ENCODE measurements at places on chromosomes 5 and 9.

GRCh38 chr9:121122246-121123032 lies 47.7 kb downstream of the CNTRL start:
- peak; percentile 29 for DNase-seq

DNA sequence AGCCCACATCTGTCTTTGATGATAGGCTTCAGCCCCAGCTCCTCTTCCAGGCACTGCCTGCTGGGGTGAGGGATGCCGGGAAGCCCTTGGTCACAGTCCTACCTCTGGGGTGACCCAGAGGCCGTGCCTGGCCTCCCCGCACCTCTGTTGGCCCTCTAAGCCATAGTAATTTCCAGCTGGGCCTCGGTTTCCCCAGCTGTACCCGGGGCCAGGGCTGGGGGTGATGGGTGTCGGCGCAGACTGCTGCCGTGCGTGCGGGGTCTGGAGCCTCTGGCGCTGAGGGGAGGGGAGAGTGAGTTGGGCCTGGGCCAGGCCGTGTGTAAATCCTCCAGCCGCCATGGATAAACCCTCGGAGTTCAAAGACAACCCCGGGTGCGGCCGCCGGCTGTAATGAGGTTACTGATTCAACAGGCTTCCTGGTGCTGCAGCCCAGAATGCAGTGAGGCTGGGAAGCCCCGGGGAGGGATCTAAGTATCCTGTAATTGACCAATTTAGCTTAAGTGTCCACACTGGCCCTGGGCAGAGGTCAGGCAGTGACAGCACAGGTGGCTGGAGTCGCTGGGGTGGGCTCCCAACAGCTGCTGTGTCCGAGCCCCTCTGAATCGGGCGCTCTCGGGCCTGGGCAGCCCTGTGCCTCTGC lies 7.1 kb downstream of the RXRA start:
- DNase-seq, result no peak

GRCh38 chr5:2656206-2656605 lies 95.3 kb downstream of the IRX2 start:
- DNase-seq, result no peak

GRCh38 chr5:178116143-178116885 lies 3.0 kb downstream of the N4BP3 start:
- DNase-seq, result peak; percentile 79

DNA sequence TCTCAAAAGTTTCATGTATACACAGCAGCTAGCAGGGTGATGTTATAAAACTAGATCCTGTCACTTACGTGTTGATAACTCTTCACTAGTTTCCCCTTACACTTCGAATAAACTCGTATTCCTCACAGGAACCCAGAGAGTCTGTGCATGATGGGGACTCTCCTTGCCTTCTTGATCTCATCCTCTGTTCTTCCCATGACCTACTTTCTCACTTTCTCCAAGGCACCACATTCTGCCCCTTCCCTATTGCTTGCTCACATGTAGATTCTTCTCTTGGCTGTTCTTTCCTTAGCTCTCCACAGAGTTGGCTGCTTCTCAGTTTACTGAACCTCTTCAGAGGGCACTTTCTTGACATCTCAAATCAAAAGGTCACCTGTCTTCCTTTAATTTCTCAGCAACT lies 1.2 kb upstream of the AOPEP start:
- DNase-seq, result no peak

DNA sequence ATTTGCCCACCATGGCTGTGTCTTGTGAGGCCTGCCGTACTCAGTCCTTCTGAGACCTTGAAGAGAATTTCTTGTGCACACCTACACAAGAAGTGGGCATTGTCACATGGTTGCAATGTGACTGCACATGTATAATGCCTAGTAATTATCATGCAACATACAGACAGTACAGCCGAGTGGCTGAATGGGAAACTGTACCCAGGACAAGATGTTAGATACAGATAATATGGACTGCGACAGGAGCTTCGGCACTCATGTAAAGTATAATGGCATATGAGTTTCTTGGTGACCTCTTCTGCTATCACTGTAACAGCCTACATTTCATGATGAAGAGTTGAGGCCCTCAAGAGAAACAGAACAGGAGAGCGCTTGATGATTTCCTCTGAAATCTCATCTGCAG lies 4.8 kb upstream of the PRKACG start:
- no peak for DNase-seq

DNA sequence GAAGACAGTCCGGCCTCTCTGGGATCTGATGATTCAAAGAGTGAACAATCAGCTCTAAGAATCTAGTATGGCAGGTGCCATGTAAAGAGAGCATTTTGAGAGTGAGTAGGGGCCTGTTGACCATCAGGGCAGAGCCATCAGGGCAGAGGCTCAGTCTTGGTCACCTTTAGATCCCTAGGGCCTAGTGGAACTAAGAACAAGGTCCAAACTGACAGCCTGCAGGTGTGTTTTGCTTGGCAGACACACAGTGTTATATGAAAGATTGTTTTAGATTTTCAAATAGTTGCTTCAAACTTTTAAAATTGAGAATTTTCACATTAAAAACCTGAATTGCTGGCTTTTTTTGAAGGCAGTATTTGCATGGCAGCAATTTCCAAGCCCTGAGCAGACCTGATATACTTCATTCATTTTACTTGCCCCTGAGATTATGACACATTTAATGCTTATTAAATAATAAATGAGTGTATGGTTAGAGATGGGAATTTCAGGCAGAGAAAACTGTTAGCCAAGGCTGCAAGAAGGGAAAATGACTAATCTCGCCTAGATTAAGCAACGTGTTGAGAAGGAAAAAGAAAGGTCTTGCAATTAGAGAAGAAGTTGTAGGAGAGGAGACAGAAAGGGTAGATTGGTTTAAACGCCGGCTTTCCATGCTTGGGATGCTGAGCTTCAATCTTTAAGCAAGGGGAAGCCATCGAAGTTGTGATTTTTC lies 279.6 kb downstream of the ARRDC3 start:
- no peak for DNase-seq

DNA sequence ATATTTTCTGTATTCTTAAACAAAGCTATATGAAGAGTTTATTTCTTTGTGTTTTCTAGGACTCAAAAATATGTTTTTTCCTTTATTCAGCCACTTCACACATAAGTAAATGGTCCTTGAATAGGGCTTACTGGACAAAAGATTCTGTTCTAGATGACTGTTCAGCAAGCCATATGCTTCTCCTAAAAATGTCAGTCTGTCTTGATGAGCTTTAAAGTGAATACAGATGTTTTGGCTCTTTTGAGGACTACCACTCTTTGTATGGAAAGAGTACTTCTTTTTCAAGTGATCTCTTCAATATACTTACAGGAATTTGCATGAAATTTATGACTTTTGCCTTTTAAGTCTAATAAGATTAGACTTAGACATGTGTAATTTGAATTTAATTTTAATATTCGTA lies 8.4 kb downstream of the NDUFS4 start:
- no peak for DNase-seq

DNA sequence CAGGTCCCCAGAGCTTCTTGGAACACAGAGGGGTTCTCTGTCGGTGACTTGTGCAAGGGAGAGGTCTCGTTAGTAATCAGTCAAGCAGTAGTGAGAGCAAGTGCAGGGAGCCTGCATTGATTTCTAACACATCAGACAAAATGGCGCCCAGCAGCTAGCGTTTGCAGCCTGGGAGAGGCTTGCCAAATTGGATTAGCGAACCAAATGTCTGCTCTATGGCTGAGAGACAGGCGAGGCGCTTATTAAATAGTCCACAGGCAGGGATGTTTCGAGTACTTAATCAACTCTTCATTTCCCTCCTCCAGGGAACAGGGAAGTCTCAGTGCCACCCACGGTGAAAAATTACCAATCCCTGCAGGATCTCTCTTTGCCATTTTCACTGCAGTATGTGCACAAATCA lies 131.4 kb upstream of the SHB start:
- DNase-seq, result no peak

- no peak for DNase-seq
Observed at GRCh38 chr5:109177227-109177626, 232.5 kb downstream of the PJA2 start.

DNA sequence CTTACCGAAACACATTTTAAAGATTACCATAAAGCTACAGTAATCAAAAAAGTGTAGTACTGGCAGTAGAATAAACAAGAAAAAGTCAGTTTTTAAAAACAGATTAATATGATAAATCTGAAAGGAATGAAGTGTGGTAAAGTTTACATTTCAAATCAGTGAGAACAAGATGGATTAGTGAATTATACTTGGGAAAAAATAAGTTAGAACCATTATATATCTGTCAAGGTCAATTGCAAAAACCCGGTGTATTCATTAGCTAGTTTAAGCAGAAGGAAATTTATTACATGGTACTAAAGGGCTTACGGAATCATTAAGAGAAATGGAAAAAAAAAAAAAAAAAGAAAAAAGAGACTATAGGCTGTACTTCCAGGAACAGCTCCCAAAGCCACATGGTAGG lies 164.3 kb downstream of the MUSK start:
- no peak for DNase-seq

- no peak for DNase-seq
Observed at GRCh38 chr5:178420354-178420781, 169.8 kb downstream of the COL23A1 start.

GRCh38 chr9:109981091-109981490 lies 201.1 kb downstream of the PALM2AKAP2 start:
- DNase-seq, result no peak

DNA sequence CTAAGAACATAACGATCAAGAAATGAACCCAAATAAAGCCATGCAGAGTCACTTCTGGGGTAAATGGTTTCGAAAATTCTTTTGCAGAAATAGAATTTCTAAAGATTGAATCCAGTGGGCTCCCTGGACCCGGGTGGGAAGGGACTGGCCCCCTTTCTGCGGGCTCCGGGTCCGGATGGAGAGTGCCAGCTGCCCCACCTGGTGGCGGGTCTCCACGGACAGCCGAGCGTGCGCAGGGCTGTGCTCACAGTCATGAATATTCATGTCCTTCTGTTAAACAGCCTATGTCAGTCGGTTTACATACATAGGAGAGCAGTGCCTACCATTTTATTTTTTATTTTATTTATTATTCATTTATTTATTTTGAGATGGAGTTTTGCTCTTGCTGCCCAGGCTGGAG lies 4.7 kb upstream of the PPP1R26 start:
- peak; percentile 32 for DNase-seq

GRCh38 chr9:130766021-130766926 lies 68.8 kb upstream of the ABL1 start:
- peak; percentile 23 for DNase-seq

DNA sequence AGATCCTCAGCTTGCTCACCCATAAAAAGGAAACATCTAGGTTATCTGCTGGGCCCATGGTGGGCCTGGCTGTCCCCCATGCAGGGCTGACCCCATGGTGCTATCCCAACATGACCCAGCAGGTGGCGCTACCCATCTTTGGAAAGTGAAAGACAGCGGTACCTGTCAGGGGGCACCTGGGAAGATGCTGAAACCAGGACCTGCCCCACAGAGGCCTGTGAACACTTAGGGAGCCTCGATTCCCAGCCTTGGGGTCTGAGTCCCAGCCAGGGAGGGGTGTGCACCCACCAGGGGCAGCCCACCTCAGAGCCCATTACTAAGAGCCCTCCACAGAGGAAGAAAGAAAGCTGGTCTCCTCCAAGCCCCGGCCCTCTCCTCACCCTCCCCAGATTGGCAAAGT lies 46.6 kb upstream of the IPPK start:
- DNase-seq, result peak; percentile 89

GRCh38 chr9:124350494-124351263 lies 64.6 kb downstream of the PSMB7 start:
- no peak for DNase-seq

DNA sequence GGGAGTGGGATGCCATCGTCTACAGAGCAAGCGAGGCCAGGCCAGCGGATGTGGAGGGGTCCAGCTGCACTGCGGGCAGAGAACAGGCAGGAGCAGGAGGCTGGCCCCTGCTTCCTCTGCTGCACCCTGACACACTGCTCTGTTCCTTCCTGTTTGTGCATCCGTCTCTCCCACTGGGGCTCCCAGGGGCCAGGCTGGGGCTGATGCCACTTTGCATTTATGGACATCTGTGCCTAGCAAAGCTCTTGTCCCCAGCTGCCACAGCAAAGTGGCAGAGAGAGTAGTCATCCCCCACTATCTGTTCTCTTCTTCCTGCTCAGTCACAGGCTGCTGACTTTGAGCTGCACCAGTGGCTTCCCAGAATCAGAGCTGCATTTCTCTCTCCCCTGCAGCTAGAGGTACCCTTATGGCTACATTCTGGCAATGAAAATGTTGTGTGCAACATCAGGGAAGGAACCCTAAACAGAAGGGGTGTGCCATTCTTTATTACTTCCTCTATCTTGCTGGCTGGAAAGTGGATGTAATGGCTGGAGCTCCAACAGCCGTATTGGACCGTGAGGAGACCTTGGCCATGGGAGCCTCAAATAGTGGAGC lies 4.2 kb upstream of the NINJ1 start:
- no peak for DNase-seq

GRCh38 chr5:169933616-169934015 lies 46.7 kb downstream of the INSYN2B start:
- no peak for DNase-seq

GRCh38 chr9:91077624-91078368 lies 276.2 kb downstream of the SYK start:
- peak; percentile 4 for DNase-seq

DNA sequence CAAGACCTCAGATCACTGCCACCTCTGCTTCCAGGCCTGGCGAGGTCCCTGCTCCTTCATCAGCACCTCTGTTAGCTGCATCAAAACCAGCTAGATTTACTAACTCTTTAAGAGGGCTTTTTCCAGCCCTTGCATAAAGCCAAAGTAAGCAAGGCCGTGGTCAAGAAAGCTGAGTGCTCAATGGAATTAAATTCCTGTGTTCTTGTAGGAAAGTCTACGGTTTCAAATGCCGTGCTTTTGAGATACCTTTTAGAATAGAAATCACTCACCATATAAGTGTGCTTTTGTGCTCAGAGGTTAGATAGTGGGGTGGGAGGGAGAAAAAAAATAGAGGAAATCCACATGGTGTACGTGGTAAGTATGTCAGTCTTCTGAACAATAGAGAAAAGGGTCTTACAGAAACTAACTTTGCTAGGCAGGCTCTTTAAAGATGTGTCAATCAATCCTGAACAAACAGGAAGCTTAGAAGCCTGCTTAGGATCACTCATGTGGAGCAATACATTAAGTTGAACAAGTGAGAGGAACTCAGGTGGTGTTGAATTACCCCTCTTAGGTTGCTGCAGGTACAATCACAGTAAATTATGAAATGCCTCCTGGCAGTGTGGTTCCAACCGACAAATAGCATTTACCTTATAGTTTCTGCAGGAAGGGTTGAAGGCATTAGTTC lies 79.7 kb downstream of the SEMA6A start:
- DNase-seq, result no peak

- DNase-seq, result peak; percentile 68
Observed at GRCh38 chr9:129489838-129490582, 130.9 kb downstream of the C9orf50 start.

- no peak for DNase-seq
Observed at GRCh38 chr9:72943844-72944462, 8.9 kb downstream of the ALDH1A1 start.

DNA sequence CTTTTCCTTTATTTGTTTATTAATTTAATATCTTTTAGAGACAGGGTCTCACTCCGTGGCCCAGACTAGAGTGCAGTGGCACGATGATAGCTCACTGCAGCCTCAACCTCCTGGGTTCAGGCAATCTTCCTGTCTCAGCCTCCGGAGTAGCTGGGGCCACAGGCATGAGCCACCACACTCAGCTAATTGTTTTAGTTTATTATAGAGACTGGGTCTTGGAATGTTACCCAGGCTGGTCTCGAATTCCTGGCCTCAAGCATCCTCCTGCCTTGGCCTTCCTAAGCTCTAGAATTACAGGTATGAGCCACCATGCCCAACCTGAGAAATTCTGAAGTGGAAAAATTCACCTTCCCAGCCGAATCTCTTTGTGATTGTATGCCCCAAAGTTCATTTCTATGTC lies 139.4 kb upstream of the SLC12A2 start:
- DNase-seq, result no peak

- DNase-seq, result no peak
Observed at GRCh38 chr9:134177186-134177585, 12.8 kb upstream of the RNU6ATAC start.

Measured in activated T-cell treated with anti-CD3 and anti-CD28 coated beads, Interleukin-2, amount 50 U/mL, for 48 hours (primary cell).